ENCODE measurements at places on chromosomes 1 and 21.

DNA sequence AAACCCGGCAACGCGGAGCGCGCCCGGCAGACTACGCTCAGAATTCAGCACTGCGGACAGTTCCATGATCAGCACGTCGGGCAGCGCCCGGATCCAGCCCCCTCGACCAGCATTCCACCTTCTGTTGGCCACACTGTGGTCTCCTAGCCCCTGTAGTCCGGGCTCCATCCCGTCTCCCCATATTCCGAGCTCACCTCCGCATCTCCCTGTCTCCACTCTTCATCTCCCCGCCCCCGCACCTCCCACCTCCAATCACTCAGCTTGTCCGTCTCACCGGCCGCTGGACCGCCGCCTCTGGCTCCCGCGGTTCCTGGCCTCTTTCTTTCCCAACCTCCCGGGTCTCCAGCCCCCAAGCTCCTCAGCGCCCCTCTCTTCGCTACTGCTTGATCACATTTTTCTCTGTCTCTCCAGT lies 500 bp downstream of the EPHA10 start:
- no peak for DNase-seq

GRCh38 chr1:87208931-87209330 lies 119.7 kb upstream of the LMO4 start:
- DNase-seq = no peak

DNA sequence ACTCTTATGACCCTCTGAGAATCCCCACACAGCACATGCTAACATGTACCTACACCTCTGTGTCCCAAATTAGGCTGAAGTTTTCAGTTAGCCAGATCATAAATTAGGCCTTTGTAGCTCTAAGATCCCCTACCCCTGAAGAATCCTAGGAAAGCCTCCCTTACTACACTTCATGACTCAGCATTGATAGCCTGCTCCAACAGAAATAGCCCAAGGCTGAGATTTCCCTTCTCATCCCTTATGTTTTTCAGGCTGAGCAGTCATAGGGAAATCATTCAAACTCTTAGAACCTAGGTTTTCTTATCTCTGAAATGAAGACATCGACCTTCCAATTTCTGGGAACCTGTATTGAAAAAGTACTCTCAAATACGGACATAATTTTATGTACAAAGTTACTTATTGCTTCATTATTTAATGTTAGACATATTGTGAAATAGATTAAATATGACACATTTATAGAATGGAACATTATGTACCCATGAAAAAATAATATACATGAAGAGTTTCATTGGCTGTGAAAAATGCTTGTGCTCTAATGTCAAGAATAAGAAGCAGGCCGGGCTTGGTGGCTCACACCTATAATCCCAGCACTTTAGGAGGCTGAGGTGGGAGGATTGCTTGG lies 122.4 kb upstream of the UBE2U start:
- no peak for DNase-seq

GRCh38 chr1:76231320-76231719 lies 156.8 kb downstream of the ST6GALNAC3 start:
- DNase-seq = no peak

DNA sequence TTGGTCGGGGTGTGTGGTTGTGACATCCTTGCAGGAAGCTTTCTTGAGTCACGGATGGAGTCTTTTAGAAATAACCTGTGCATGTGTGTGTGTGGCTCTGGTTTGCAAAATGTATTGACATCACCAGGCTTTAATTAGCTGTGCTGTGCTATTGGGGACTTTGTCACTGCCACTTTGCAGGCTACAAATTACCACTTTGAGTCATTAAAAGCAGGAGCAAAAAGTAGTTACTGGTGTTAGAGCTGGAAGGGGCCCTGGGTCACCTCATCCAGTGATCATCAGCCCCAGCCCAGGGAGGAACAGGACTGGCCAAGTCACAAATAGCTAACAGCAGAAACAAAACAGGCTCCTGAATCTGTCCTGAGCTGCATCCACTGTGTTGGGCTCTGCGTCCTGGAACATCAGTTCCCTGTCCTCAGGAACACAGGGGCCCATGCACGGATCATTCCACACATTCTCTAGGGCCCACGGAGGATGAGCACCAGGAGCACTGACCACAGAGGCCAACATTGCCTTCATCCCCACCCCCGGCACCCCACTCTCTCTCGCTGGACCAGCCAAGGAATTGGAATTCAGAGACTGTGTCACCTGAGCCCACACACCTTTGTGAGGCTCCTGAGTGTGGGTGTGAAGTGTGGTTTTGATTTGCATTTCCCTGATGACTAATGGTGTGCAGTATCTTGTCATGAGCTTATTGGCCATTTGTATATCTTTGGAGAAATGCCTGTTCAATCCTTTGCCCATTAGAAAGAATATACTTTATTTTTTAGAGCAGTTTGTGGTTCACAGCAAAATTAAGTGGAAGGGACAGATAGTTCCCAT lies 280.1 kb upstream of the C1orf174 start:
- no peak for DNase-seq

DNA sequence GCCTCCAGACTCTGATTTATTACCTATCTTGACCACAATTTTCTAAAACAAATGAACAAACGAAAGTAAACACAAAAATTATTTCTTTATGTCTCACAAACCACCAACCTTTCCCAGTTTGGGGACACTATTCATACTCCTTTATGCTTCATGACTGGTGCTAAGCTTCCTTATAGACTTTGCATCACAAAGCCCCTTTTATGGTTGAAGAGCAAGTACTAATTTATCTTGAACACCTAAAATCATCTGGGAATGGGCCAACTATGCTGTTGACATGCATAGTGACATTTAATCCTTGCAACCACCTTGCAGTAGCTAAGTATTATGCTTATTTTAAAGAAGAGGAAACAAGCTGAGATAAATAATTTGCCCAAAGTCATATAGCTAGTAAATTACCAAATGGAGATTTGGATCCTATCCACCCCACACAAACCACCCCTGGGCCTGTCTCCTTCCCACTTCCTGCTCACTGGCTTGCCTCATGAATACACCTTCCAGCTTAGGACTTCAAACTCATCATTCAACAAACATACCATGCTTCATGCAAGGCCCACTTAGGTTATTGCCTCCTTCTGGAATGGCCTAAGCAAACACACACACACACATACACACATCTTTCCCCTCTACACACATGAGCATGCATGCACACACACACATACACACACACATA lies 192.2 kb downstream of the PLPP3 start:
- DNase-seq = no peak

DNA sequence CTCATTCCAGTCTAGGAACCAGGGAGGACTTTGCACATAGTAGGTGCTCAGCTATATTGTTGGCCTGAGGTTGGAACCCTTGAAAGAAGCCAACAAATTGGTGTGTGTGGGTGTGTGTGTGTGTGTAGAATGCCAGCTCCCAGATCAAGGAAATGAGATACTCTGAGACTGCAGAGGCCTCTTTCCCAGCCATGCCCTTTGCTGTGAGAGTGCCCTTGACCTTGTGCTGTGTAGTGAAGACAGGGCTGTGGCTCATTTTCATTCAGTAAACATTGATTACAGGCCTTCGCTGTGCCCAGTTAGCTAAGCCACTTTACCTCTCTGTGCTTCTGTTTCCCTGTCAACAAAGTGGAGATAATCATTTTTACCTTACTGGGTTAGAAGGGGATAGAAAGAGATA lies 3.2 kb downstream of the CYP4B1 start:
- no peak for DNase-seq

- DNase-seq = no peak
Measured at GRCh38 chr1:186302381-186302920, 72.6 kb downstream of the TPR start.

GRCh38 chr1:27021354-27022031 lies 8.8 kb upstream of the TENT5B start:
- no peak for DNase-seq

DNA sequence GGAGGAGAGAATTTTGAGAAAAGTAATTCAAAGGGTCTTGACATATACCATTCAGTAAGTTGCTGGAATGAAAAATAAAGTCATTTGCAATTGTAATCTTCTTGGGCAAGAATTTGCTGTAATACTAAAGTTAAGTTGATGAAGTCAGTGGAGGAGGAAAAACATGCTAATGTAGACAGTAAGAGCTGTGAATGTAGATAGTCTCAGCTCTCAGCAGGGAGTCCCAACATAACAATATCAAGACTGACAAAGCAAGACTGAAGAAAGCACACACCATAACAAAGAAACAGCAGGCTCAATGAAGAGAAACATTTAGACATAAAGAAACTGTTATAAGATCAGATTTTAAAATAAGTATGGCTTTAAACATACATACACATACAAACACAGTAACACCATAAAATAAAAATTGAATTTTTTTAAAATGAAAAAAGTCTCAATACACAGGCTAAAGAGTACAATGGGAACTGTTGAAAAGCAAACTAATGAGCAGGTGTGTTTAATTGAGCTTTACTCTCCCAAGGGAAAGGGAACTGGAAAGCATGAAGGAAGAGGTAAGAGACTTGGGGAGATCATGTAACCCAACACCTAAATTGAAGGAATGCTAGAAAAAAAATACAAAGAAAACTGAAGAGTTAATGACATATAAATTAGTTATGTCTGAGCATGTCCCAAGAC lies 336.3 kb upstream of the NCAM2 start:
- no peak for DNase-seq

GRCh38 chr1:151907363-151908139 lies 1.8 kb downstream of the THEM4 start:
- no peak for DNase-seq

DNA sequence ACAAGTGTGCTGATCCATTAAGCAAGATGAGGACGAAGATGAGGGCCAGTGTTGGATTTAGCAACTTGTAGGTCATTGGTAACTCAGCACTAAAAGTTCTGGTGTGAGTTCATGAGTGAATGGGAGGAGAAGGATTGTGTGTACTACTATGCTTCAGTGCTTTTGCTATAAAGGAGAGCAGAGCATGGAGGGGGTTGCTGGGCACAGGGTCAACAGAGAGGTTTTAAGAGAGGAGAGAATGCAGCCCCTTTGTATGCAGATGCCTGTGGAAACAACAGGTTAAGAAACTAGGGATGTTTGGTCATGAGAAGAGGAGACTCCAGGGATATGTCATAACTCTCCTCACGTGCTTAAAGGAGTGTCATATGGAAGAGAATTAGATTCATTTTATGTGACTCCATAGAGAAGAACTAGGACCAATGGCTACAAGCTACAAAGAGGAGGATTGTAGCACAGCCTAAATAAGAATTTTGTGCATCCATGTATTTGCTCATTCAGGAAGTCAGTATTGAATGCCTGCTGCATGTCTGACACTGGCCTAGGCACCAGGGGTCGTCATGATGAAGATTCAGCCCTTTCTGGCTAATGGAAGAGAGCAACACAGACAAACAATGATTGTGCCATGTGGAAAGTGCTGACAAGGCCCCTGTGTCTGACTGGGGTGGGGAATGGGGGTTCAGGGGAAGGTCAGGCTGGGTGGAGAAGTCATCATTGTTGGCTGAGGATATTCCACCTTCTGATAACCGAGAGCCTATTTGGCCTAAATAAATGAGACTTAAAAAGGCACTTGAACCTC lies 53.5 kb downstream of the KIRREL1 start:
- DNase-seq = no peak

- peak; percentile 46 for DNase-seq
Measured at GRCh38 chr1:163410073-163410999, 88.6 kb downstream of the NUF2 start.

GRCh38 chr1:248793592-248793991 lies 32.1 kb downstream of the SH3BP5L start:
- DNase-seq = no peak

- no peak for DNase-seq
Measured at GRCh38 chr1:49050041-49050440, 273.4 kb upstream of the BEND5 start.

- DNase-seq = no peak
Measured at GRCh38 chr1:163570071-163570470, 248.3 kb downstream of the NUF2 start.

GRCh38 chr1:69929308-69930057 lies 275.9 kb downstream of the LRRC40 start:
- DNase-seq = no peak

DNA sequence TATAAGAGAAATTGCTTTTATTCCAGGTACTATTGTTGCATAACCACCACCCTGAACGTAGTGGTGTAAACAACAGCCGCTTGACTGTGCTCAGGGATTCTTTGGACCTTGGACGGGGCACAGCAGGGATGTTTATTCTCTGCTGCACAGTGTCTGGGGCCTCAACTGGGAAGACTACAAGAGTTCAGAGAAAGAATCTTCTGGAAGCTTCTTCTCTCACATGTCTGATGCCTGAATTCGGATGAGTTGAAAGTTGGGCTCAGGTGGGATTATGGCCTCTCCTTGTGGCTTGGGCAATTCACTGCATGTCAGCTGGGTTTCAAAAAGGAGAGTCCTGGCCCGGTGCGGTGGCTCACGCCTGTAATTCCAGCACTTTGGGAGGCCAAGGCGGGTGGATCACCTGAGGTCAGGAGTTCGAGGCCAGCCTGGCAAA lies 19.0 kb upstream of the SSBP3 start:
- no peak for DNase-seq

- peak; percentile 5 for DNase-seq
Measured at GRCh38 chr1:25837262-25837875, 17.6 kb downstream of the MTFR1L start.

DNA sequence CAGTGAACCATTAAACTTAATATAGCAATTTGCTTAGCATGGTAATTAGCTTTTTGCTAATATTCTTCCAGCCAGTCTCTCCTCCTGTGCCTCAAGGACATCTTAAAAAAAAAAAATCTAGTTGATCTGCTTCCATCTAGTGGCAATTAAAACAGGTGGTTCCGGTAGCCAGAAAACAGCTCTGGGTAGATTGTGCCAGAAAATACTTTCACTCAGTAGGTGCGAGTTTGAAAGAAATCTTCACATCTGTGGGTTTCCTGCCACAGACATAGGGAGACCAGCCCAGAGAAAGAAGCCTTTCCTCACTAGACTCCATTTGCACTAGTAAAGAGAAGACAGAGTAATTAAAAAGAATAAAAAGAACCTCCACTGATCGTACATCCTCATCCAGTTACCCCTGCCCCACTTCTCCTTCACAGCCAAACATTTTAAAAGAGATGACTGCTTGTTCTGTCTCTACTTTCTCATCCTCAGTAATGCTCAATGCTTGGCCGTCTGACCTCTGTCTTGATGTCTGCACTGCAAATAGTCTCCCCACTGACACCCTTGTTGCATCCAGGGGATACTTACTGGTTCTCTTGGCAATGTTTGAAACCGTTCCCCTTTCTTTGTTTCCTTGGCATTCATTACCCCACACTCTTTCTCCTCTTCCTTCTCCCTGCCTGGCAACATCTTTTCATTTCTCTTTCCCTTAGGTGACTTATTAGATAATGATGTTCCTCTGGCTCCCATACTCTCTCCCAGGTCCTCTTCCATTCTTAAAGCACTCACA lies 16.9 kb downstream of the SELL start:
- DNase-seq = peak; percentile 88

- no peak for DNase-seq
Measured at GRCh38 chr21:29181799-29182470, 51.5 kb downstream of the MAP3K7CL start.

DNA sequence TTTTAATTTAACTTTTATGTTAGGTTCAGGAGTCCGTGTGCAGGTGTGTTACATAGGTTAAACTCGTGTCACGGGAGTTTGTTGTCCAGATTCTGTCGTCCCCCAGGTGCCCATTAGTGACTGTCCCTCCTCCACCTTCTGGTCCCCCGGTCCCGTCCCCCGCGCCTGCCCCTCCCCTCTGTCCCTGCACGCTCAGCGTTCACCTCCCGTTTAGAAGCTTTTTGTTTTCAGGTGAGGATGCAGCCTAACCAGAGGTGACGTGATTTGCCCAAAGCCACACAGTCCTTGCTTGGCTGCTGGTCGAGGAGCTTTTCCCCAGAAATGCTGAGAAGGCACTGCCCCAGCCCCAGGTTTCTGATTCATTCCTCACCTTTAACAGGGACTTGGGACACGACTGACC lies 844 bp downstream of the C1orf146 start:
- no peak for DNase-seq

Measured in CD4-positive, alpha-beta T cell treated with Interleukin-4 for 4 hours (primary cell).